ENCODE measurements at places on chromosomes 5 and 9.

DNA sequence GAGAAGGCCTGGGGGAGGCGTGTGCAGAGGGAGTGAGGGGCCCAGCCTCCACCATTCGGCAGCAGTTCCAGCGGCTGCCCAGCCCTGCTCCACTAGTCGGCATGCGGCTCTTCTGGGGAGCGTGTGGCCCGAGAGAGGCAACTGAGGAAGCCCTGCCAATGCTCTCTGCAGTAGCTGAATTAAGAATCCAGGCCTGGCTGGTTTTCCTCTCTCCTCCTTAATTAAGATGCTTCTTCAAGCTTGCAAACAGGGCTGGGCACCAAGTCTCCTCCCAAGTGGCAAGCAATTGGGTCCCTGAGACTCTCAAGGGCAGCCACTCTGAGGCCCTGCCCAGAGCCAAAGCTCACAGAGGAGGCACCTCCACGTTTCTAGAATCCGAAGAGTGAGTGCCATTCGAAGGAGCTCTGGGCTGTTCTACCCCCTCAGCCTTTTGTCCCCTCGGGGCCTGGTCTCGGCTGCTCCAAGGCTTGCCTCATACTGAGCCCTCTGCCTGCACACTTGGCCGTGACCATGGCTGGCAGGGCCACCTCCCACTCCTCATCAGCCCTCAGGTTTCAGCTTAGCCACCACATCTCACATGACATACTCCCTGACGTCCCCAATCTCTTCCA lies 75.4 kb upstream of the LRRTM2 start:
- DNase-seq = no peak

- no peak for DNase-seq
These were observed 5.1 kb downstream of the GLRX start for GRCh38 chr5:95817430-95817829.

DNA sequence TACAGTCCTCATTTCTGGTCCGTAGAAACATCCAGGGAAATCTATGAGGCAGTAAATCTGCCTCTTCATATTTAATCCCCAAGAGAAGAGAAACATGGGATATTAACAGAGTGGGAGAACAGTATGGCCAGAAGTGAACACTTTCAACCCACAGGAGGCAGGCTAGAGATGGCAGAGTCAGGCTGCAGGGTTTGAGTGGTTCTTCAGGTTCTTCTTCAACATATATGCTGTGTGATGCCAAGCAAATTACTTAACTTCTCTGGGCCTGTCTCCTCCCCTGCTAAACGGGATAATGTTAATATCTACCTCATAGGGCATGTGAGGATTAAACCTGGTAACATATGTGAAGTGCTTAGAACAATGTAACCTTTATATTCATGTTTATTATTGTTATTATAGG lies 321.8 kb downstream of the PSAT1 start:
- no peak for DNase-seq

DNA sequence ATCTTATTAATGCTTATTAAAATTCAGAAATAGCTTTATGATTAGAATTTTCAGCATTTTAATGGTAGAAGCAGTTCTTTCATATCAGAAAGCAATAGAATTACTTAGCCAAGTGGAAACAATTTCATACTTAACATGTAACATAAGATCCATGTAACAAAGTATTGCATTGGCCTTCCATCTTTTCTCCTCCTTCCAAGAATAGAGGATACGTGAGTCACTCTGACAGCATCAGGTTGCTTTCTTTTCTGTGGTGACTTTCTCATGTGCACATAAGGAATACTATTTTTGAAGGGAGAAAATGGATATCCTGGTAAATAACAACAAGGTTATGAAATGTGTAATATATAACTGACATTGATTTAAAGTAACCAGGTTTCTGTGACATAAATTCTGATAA lies 272.2 kb downstream of the ANXA1 start:
- no peak for DNase-seq

GRCh38 chr5:55407059-55407684 lies 99.4 kb downstream of the MTREX start:
- peak; percentile 18 for DNase-seq

DNA sequence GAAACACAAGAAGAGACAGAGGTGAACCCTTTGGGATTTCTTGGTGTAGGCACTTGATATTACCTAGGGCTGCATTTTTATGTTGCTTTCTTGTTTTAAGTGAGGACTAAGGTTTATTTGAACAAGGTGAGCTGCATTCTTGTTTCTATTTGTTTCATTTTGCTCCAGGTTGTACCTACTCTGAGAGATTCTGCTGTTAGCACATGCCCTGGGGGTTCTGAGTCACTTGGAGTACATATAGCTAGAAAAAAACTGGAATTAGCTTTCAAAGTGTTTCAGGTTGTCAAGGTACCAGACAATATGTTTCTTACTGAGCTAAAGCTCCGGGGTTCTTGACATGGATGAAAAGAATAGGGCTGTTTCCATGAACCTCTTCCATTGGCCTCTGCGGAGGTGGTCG lies 299.4 kb downstream of the ICE1 start:
- DNase-seq = no peak

GRCh38 chr5:20276959-20277263 lies 288.9 kb upstream of the CDH18 start:
- no peak for DNase-seq

DNA sequence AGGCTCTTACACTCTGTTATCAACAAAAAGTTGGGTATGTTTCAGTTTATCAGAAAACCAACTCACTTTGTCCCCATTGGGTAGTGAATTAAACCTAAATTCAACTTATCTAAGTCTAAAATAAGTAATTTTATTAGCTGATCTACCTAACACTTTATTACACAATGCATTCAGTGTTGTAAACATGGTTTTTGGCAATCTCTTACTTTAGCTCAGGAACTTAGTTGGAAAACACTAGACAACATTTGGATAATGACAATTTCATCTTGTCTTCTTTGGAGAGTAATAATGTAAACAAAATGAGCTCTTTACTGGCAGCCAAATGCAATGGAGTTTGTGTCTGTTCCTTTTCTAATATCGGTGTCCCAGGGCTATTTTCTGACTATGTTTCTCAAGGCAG lies 33.0 kb downstream of the FGF10 start:
- DNase-seq = no peak

GRCh38 chr5:173729079-173729765 lies 112.8 kb upstream of the BOD1 start:
- no peak for DNase-seq

DNA sequence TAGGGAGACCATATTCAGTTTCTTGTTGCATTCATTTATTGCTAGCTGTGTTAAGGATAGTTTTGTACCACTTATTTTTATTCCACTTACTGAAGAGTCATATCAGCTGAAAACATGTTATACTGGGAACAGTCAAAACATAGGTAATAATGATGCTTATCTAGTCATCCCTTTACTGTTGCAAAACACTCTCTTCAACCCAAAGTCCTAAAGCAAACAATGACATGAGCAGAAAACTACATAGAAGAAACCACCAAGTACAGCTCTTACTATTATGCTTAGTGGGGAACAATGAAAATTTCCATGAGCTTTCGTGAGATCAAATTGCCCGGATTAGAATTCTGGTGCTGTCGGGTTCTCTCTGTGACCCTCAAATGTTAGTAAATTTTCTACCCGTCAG lies 681.4 kb downstream of the NR2F1-AS1 start:
- DNase-seq = no peak

DNA sequence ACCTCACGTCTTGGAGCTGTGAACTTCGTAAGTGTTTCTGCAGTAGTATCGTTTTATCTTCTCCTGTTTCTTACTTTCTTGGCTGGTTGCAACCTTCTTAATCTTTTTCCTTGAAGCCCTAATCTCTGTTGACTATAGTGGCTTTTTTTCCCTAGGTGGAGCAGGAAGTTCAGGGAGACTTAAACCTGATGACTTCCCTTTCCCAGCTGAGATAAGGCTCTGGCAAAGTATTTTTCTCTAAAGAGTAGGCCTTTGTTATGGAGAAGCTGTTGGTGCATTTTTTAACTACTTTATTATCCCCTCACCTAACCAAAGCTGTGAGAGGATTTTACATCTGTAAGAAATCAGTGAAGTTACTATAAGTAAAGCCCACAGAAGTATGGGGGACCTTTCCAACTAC lies 723.1 kb upstream of the RIOK2 start:
- no peak for DNase-seq

GRCh38 chr5:111173476-111173875 lies 50.7 kb upstream of the CAMK4 start:
- no peak for DNase-seq

DNA sequence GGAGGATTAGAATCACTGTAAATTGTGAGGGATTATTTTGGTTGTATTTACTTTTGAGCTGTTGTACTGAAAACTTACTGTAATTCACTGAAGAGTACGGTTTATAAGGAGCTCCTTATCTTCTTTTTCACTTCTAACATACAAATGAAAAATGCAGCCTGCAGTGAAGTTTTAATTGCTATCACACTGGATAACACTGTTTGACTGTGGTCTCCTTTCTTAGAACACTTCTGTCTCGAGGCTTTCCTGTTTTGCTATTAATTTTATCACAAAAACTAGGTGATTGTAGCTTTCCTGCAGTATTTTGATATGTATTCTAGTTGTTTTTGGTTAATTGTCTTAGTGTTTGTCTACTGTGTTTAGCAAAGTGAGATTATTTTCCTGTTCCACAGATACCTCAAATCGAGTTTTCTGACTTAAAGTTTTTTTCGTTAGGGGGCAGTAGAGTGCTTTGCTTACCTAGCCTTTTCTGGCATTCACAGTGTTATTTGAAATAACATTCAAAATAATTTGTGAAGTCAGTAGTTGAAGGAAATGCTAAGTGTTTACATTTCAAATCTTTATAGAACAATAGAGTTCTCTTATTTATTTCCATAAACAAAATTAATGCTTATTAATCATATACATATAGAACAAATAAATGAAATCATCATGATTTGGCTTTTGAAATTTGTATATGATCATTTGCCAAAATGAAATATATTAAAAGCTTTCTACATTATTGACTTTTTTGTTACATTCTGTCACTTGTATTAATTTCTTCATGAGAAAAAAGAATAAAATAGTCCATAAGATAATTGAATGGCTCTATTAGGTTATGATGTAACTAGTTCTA lies 52.9 kb downstream of the COMMD10 start:
- peak; percentile 61 for DNase-seq

DNA sequence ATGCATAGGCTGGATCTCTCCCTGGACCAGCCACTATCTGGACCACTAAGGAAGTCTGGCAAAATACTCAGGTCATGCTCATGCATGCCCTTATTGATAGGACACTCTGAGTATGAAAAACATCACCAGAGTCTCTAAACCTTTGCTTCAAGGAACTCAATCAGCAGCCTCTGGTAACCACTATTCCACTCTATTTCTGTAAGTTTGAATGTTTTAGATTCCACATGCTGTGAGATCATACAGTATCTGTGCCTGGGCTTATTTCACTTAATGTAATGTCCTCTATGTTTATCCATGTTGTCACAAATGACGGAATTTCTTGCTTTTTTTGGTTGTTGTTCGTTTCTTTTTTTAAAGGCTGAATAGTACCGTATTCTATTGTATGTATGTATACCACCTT lies 68.3 kb downstream of the TARS1 start:
- DNase-seq = no peak

DNA sequence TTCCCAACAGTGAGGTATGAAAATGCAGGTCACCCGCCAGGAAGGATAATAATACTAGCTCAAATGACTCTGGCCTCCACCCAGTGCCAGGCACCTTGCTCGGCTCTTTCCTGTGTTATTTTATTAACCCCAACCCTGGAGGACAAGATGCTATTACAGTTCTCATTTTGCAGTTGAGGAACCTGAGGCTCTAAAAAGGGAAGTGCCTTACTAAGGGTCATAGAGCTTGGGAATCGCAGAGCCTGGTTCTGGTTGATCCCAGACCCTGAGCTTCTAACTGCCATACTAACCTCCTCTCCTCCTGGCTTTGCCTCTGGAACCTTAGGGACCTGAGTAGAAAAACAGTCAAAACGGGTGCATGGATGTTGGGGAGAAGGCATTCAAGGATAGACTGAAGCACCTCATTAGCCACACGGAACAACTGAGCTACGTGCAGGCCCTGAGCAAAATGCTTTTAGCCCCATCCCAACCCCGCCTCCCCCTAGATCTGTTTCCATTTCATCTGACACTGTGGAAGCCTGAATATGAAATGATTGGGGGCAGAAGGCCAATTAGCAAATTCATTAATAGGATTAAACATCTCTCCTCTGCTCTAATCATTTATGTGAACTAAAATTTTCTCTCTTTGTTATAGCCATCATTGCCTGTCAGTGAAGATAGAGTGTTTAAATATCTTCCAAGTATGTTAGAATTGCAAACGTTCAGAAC lies 7.9 kb downstream of the KCNIP1 start:
- DNase-seq = no peak

All from AML-193 (cell line).